ENCODE measurements at places on chromosomes 7 and 10.

- DNase-seq, result no peak
Observed at GRCh38 chr10:124039483-124040013, 53.9 kb downstream of the CHST15 start.

DNA sequence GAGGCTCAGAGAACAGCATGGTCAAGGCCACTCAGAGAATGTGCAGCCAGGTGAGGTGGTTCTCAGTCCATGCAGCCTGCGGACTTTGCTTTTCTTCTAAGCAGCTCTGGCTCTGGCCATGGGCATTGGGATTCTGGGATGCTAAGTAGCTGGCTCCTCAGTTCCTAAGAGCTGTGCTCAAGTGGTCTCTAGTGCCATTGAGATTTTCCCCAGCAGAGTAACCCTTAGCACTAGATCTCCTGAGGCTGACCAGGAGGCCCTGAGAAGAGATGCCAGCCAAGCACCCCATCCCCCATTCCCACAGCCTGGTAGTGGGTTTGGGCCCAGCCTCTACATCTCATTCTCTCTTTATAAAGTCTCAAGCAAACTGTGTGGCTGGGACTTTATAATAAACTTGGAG, 77.1 kb downstream of the KCNMA1 start:
- no peak for DNase-seq

DNA sequence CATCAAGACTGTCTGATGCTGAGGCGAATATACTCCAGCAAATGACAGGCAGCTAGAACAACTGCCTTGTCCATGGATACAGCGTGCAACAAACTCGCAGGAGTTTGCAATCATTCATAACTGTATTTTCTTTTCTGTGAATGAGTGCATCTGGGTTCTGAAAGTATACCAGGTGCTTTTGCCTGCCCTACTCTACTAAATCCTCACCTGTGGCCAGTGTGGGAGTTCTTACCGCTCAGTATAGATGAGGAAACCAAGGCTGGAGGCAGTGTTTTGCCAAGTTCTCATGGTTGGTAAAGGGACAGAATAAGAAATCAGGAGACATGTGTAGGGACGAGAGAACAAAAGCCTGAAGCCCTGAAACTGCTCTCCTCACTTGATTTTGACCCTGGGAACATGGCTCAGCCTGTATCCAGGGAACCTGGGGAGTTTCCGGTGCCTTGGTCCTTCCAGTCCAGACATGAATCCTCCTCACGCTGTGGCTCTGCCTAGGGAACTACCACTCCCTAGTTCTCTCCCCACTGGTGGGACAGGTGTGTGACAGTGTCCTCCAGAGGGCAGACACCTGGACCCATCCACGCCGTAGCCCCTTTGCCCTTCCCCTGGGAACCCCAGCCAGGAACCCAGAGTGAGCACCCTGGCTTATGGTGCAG, 142.0 kb downstream of the CDH23 start:
- no peak for DNase-seq

DNA sequence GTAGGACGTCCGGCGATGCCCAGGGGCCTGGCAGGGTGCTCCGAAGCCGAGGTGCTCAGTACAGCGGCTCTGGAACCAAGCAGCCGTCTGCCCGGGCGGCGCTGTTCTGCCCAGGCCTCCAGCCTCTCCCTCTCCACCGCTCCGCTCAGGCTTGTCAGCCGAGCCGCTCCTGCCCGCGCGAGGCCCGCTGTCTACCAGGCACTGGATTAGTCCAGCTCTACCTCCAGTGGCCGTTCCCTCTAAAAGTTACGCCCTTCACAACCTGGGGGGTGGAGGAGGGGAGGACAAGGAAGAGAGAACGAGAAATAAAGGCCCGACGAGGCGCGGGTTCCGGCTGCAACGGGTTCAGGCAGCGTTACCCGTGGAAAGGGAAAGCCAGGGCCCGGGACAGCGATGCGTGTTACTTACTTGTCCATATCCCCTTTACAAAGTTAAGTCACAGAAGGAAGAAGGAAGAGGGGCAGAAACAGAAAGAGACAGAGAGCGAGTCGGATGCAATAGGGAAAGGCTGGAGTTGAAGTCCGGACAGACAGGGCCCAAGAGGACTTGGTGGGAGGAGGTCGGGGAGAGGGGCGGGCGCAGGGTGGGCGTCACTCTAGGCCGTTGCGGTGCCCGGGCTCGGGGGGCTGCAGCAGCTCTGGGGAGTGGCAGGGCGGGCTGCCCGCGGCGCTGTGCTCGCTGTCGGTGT, 2.8 kb downstream of the SP8 start:
- peak; percentile 17 for DNase-seq

GRCh38 chr7:4519819-4520520, 162.1 kb upstream of the FOXK1 start:
- DNase-seq, result no peak

GRCh38 chr7:151590071-151590849, 70.6 kb upstream of the RHEB start:
- no peak for DNase-seq

- DNase-seq, result no peak
Observed at GRCh38 chr7:93977211-93977950, 26.8 kb downstream of the BET1 start.

- no peak for DNase-seq
Observed at GRCh38 chr7:150629347-150629746, 2.8 kb downstream of the GIMAP6 start.

GRCh38 chr10:71516890-71517289, 120.2 kb downstream of the CDH23 start:
- no peak for DNase-seq

DNA sequence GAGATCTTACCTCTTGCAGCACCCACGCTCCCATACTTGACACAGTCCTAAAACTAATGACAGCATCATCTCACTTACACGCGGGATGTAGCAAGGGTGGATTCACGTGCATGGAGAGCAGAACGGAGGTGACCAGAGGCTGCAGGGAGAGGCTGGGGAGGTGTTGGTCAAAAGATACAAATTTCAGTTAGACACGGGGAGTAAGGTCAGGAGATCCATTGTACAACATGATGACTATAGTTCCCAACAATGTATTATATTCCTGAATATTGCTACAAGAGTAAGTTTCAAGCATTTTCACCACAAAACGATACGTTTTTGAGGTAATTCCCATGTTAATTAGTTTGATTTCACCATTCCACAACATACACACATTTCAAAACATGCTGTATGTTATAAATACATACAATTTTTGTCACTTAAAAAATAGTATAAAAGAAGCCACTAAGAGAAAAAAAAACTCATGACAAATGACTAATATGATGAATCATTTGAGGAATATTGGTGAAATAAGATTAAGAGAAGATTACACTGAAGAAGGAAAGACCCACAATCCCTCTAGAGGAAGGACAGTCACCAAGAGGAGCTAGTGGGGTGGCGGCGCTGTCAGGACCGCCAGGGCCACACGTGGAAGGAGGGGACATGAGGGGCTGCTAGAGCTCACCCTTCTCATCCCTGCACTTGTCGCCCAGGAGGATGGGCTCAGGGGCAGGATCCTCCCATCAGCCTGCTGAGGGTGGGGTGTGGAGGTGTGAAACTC, 49.4 kb upstream of the EGFR start:
- DNase-seq, result peak; percentile 54

DNA sequence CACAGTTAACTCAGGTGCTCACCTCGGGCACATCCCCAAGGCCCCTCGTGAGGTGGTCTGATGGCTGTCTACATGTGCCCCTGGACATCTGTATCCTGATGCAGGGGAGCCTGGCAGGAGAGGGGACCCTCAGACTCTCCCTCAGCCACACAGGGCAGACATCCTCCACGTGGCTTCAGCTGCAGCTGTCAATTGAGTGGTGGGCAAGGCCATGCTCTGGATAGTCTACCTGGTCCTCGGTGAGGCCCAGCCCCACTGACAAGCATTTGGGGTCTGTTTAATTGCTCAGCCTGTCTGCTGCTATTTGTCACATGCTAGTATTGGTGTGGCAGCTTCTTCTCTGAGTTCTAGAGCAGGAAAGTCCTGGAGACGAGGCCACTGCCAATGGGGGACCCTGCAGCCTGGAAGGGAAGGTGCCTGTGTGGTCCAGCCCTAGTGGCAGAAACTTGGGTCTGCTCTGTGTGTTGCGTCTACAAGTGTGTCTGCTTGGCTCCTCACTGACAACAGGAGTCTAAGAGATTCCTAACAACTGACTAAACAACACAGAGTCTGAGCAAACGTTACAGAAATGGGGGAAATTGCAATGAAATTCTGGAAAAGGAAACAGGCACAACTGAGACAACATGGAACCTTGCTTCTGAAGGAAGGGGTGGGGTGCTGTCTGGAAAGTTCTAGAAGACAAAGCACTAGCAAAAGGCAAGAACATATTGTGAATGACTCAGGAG, 59.3 kb upstream of the IGFBP3 start:
- DNase-seq, result peak; percentile 63

GRCh38 chr10:49325916-49326783, 27.2 kb downstream of the C10orf71 start:
- no peak for DNase-seq

- no peak for DNase-seq
Observed at GRCh38 chr7:90384433-90384832, 18.8 kb upstream of the CLDN12 start.

GRCh38 chr7:152600266-152600665, 75.7 kb downstream of the XRCC2 start:
- no peak for DNase-seq

DNA sequence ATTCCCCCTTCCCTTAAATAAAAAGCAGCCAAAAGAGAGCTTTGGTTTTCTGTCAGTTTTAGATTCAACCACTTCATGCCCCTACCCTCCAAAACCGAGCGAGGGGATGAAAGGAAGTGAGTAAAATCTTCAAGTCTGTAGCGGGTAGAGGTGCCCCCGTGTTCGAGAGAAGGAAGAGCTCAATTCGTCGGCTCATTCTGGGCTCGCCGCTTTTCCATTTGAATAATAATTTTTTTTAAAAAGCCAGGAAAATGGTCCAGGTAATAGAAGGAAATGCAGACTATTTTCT, 436.2 kb upstream of the GALNT17 start:
- DNase-seq, result no peak

DNA sequence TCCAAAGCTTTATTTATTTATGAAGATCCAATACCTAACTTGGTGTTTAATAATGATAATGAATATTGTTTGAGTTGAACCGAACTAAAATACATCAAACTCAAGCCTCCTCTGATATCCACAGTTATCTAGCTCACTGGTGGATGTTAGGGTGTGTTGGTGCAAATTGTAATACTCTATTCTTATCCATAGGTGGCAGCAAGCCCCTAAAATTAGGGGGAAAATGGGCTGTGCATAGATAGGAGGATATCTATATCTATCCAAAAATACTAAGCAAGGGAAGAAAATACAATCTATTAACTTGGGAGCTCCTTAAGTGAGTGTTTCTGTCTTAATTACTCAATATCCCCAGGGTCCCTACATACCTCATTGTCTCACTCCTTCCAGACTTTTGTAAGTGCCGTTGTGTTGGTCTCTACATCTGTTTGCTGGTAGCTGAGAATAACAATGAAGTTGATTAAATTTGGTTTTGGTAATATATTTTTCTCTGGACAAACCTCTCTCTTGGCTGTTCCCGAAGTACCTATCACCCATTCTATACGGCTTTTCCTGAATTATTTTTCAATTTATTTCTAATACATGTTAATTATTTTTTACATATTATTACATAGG, 55.0 kb upstream of the VWDE start:
- DNase-seq, result peak; percentile 62

DNA sequence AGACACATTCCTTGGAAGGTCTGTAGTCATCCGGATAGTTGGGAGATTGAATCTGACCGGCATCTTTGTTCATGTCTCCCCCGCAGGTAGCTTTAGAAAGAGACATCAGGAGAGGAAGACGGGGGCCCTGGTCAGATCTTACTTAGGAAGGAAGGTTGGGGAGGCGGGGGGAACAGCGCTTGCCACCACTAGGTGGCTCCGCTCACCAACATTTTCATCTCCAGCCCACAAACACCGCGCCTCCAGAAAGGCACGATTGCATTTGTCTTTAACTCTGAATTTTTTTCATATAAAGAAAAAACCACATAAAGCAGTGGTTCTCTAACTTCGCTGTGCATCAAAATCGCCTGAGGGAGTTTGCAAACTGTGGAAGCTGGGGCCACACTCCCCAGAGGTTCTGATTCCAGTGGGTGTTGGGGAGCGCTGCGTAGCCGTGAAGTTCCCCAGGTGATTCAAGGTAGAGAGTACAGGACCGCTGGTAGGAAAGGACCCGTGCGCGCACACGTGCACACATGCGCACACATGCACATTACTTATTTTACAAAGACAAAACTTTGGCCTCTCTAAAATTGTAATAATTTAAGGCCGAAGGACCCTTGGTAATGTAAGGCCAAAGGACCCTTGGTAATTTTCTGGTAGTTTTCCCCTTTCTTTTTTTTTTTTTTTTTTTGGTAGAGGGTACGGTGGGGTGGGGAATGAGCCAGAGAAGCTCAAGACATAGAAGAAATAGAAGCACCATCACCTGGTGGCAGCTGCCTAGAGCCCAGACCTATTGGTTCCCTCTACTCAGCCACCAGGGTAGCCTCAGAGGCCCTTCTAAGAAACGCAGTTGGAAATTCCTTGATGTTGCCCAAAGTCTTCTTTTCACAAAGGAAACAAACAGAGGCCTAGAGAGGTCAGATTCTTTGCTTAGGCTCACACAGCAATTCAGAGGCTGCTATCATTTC, 37.4 kb upstream of the OPALIN start:
- peak; percentile 82 for DNase-seq

DNA sequence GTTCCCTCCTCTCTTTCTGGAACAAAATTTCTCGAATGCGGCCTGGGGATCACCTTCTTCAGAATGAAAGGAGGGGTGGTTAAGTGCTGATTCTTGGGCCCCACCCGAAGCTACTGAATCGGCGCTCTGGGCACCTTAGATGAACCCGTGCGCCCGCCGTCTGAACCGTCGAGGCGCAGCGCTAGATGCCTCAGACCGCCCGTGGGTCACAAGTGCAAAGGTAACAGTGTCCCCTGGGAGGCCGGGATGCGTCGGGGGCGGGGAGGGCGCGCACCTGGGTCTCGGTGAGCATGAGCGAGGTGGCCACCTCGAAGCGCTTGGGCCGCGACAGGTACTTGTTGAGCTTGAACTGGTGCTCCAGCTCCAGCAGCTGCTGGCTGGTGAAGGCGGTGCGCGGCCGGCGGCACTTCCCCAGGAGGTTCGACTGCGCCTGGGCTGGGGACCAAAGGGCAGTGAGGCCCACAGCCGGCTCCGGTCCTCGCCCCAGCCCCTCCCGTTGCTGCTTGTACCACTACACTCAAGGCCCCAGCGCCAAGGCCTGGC, 4.2 kb downstream of the MNX1 start:
- no peak for DNase-seq

GRCh38 chr10:31549896-31550295, 230.9 kb downstream of the ZEB1 start:
- peak; percentile 69 for DNase-seq

GRCh38 chr7:43735403-43735801, 6.1 kb upstream of the COA1 start:
- no peak for DNase-seq

DNA sequence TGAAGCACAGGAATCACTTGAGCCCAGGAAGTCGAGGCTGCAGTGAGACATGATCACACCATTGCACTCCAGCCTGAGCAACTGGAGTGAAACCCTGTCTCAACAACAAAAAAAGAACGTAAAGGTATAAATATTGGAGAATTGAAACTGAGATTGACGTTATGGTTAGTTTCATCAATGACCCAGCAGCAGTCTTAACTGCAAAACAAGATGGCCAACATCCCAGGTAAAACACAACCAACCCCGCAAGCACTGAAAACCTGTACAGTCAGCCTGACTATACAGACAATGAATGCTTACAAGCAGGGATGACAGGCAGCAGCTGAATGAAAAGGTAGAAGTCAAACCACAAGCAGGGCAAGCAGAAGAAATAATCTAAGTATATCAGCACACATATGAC, 34.7 kb downstream of the WAPL start:
- no peak for DNase-seq
